ENCODE measurements at places on chromosomes 11 and 22.
A peak's percentile ranks its signal among the peaks of the same experiment; 100 is the strongest.

GRCh38 chr11:109849946-109850345, 243.2 kb upstream of the ZC3H12C start:
- DNase-seq, result no peak

- DNase-seq, result no peak
Observed at GRCh38 chr11:70482529-70482917, 84.2 kb downstream of the CTTN start.

- DNase-seq, result no peak
Observed at GRCh38 chr11:83349296-83349695, 63.1 kb upstream of the CCDC90B start.

GRCh38 chr22:25884121-25884520, 142.1 kb downstream of the MYO18B start:
- no peak for DNase-seq

GRCh38 chr11:44575288-44575672, 9.8 kb downstream of the CD82 start:
- DNase-seq, result no peak

DNA sequence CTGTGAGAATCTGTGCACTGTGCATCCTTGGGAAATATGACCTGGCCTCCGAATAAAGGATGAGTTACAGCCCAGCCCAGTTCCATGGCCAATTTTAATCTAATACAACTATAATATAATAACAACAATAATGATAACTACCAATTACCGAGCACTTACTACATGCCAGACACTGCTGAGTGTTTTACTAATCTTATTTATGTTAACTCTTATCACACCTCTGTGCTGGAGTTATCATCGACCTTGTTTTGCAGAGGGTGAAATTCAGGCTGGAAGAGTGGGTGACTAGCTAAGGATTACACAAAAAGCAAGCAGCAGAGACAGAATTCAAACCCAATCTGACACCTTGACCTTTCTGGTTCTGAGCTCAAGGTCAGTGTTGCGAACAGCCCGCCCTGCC, 83.9 kb downstream of the GALNT18 start:
- no peak for DNase-seq

DNA sequence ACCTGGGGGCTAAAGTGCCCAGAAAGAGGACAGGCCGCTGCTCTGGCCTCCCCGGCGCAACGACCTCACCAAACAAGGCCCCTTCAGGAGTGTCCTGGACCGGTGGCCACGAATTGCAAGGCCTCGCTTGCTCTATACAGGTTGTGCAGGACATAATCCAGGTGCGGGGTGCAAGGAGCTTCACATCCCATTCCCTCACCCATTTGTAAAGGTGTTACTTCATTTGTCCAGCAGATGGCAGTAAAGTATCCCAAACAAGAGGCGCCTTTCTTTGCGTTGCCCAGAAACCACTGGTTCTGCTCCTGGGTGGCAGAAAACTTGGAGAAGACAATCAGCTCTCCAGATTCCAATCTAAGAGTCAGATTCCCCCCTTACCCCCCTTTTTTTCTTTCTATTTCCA, 35.9 kb upstream of the PRDM11 start:
- DNase-seq, result peak; percentile 25

GRCh38 chr11:78666675-78667160, 92.1 kb upstream of the NARS2 start:
- no peak for DNase-seq

DNA sequence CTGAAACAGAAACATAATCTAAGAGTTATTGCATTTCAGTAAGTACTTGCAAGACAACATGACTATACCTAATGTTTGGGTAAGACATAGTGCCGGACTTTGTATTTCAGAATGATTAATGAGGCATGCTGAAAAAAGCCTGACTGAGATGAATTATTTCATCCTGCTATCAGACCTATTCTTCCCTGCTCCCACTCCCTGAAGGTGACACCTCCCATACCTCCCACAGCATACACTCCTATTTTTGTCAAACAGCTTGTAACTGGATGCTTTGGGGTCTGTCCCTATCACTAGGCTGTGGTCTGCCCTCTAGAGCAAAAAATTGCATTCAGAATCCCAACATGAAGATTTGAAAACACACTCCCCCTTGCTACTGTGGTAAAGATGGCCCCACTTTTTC, 10.9 kb upstream of the SCN3B start:
- no peak for DNase-seq

DNA sequence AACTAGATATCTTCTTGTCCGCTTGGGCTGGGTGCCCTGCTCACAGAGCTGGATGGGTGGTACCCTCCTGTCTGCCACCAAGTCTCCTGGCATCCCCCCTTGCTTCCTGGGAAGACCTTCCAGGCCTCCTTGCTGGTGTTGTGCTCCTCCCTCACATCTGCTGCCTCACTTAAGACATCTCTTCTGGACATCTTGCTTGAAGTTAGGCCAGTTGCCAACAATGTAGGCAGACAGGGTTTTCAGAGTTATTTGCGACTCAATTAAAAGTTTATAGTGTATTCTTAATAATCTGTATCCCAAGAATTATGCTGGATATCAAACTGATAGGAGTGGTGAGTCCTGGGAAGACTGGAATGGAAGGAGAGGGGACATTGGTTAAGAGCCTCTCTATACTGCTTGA, 64.0 kb upstream of the TNRC6B start:
- no peak for DNase-seq

DNA sequence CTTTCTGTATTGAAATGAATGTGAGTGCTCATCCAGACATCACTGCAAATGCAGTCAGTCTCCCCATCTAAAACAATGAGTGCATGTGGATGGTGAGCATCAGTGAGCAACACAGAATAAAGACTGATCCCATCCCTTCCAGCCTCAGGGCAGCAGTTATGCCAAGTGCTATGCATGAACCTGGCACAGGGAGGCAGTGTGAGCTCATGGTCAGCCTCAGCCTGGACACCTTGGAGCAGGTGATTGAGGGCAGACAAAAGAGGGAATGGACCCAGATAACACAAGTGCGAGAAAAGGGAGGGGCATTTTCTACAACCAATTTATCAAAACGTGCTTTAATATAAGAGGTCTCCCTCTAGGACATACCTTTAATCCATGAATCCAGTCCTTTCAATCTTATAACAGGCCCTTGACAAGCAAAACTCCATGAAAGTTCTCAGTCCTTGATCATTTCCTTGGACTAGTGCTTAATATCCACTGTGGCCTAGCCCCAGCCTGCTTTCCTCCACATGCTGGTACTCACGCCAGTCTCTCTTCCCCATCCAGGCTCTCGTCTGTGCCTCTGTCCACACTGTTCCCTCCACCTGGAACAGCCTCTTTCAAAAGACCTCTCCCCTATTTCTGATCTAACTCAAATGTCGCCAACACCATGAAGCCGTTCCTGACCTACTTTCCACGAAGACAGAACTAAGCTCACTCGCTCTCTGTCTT, 50.5 kb upstream of the LRRC55 start:
- DNase-seq, result no peak

DNA sequence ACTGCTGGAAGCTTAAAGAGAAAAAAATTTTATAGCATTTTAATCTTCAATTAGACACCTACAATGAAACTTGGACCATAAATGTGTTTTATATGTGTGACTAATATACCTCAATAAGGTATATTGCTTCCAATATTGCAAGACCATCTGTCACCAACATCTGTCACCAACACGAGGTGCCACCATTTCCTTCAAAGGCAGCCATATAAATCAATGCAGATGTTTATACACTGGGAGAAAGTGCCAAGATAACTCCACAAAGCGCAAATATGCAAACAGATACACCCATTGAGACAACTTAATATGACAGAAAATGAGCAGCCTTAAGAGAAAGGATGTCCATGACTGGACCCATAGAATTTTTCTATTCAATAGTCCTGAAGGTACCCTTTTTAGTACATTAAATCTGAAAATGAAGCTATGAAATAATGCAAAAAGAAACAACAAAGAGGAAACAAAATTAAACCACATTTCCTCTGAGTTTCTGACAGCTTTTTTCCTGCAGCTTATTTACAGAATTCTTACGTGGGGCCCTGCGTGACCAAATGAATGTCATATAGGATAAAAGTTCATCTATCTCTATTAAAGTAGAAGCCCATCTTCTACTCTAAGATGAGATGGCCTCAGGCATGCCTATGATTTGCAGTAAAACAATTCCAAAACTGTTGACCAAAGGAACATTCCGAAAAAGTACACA, 12.5 kb downstream of the MPZL3 start:
- no peak for DNase-seq

GRCh38 chr11:128757235-128757711, 63.4 kb downstream of the FLI1 start:
- peak; percentile 82 for DNase-seq

DNA sequence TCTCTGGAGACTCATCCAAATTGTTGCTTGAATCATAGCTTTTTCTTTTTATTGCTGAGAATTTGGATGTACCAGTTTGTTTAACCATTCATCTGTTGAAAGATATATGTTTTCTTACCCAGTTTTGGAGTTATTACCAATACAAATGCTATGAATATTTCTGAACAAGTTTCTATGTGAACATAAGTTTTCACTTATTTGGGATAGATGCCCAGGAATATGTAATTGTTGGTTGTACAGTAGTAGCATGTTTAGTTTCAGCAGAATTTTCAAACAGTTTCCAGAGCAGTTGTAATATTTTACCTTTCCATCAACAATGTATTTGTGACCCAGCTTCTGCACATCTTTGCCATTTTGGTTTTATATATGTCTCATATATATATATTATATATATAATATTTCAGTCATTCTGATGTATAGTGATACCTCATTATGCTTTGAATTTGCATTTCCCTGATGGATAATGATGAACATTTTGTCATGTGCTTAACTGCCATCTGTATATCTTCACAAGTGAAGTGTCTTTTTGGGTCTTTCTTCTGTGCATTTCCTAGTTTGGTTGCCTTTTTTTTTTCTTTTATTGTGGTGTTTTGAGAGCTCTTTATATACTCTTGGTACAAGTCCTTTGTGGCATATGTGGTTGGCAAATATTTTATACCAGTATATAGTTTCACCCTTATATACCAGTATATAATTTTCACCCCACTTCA, 118.8 kb downstream of the LUZP2 start:
- DNase-seq, result no peak

DNA sequence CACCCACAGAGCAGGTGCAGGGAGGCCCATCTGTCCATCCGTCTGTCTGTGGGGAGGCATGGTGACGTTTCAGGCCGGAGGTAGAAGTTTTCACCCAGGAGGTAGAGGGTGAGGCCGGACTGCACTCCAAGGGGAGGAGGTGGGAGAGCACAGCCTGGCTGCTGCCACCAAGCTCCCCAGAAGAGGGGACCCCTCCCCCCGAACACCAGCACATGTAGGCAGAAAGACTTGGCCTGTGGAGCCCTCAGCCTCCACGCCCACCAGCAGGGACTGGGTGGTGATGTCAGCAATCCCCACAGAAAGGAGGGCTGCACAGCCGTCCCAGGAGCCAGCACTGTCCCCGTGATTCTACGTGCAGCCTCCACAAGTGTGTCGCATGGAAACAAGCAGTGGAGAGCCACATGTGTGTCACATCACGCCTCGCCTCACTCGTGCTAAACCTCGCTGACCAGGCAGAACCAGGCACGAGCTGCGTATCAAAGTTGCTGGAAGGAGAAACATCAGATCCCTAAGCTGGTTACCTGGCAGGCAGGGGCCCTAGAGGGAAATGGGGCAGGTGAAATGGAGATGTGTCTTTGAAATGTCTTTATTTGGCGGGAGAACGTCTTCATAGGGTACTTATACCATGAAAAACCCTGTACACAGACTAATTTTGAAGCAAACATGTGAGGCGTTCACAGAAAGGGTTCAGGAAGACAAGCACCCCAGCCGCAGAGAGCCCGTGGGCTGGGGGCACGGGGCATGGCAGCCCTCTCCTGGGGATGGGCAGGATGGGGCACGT, 49.1 kb downstream of the CDKN1C start:
- no peak for DNase-seq

All from CD4-positive, alpha-beta T cell treated with Interleukin-15 for 1 hour (primary cell).